Left ventricle myocardium inferior (tissue), 1 donor: ENCODE measurements at places on chromosomes 6 and 20.

DNA sequence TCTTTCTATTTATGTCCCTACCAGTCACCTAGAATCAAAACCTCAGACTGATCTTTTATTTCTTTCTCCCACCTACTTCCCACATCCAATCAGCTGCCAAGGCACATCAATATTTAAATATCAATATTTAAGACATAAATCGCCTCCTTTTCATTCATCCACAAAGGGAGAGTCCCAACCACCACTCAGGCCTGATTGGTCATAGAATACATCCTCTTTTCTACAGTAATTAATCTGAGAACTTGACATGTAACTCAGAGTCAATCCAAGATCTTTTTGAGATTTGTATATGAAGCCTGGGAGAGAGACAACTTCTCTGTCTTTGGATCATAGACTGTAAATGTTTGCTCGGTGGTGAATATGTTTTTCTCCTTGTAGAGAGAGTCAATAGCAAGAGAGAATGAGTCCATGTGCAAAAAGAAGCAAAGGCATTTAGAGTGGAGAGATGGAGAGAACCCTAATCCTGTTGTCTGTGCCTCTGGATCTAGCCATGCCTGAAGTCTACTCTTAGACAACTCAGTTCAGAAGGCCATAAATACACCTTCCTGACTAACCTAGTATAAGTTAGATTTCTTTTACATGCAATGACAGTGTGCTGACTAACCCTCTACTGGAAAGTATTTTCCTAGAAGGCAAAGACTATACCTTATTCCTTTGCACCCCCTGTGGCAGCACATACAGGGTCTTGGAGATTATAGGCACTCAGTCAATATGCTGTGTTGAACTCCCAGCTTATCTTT is 12.1 kb upstream of the NEDD9 start:
- no peak for DNase-seq

DNA sequence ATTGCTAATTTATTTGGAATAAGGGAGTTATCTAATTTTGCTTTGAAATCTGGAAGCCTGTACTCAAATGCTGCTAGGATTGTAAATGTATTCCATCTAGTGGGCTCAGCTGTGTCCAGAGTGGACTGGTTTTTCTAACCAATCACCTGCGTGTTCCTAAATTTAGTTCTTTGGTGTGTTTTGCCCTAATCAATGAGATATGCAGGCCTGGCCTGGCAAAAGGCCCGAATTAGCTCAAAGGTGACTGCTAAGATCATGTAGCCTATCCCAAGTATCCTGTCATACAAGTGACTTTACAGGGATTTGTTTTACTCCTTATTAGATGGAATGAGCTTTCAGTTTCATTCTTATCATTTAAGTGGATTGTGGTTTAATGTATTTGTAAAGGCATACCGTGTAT is 51.3 kb upstream of the ARMC2 start:
- DNase-seq: no peak

DNA sequence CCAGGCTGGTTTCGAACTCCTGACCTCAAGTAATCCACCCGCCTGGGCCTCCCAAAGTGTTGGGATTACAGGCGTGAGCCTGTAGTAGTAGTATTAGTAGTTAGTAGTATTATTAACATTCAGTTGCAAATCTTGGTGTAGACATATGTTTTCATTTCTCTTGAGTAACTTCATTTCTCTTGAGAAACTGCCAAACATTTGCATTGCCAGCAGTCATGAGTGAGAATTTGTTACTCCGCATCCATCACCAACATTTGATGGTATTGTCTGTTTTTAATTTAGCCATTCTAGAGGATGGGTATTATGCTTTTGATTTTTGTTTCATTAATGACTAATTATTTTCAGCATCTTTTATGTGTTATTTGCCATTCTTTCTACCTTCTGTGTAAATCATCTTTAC is 1.5 kb upstream of the ERVFRD-1 start:
- DNase-seq: no peak

DNA sequence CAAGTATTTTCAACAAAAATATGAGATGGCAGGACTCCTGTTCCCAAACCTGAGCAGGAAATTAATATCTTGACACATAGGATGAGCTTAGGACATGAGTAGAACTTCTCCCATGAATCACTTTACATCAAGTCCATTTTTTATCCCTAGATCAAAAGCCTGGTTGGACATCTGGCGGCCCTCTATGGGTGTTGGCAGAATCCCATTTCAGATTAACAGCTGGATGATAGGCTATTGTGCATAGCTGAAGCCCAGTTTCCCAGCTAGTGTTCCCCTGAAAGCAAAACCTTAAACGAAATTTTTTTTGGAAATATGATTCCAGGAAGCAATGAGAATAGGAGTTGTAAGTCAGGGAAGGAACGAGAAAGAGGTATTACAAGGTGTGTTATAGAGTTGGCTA is 449.4 kb upstream of the CHD6 start:
- no peak for DNase-seq

GRCh38 chr20:24493661-24494459 is 24.4 kb downstream of the SYNDIG1 start:
- no peak for DNase-seq

DNA sequence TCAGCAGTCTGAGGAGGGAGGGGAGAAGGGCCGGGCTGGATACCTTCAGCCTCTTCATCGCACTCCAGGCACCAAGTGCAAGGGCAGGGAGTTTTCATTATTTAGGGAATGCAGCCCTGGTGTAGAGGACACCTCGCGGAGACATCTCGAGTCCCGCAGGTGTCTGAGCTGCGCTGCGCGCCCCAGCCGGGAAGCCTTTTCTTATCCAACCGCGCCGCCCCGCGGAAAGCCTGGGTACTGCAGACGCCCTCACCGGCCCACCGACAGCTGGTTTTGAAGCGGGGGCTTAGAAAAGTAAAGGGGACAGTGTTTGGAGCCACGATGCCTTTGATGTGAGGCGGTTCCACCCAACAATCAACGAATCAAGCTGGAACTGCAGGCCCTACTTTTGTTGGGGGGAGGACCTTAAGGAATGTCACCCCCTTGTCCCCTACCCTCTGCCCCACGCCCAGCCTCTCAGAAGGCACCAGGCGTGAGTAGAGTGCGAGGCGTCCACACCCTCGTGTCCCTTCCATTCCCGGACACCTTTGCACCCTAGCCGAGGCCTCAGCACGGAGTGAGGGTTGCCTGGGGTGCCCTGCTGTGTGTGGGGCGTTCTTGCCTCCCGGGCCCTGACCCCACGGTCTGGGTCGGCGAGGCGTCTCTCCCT is 8.6 kb downstream of the NKX2-2 start:
- peak; percentile 48 for DNase-seq

DNA sequence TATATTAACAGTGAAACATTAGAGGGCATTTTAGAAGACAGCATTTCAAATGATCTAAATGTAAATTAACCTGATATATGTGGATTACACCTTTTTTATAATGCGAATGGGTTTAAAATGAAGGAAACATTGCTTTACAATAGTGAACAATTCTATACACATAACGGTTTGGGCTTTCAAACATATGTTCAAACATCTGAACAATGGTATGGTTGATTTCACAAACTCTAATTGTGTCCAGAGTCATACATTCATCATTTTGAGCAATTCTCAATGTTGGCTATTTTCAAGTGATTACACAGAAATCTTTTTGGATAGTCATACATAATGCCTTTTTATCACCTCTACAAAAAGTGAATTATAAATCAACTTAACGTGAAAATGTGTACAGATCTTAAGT is 578.1 kb downstream of the PHF3 start:
- no peak for DNase-seq

GRCh38 chr6:111517965-111518364 is 34.9 kb upstream of the REV3L start:
- no peak for DNase-seq

DNA sequence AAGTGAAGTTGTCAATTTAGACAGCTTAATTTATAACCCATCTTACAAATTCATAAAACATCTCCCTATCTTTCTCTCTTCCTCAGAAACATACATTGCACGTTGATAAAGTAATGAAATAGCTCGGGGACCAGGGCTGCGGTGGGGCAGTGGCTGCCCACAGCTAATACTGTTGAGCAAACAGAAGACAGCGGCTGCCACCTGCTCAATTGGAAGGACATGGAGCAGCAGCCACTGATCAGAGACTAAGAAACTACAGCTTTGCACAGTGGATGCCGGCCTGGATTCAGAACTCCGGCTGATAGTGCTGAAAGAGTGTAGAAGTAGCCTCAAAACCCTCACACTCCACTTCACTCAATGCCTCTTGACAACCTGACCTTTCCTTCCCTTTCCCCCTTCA is 157.9 kb upstream of the PDE10A start:
- DNase-seq: no peak

DNA sequence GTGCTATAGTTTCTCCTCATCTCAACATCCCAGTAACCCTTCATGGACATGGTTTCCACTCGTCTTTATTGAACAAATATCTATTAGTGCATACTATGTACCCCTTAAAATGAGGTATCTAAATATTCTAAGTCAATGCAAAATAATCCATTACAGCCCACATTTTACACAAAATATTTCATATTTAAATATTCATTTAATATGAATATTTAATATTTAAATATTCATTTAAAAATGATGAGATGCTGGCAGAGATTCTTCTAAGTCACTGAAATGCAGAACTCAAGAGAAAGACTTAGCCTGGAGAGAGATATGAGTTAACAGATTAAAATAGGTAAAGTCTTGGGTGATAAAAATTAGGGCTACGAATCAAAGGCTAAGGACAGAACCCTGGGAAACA is 17.9 kb downstream of the EPB41L2 start:
- DNase-seq: no peak

GRCh38 chr6:146423452-146423851 is 120.2 kb upstream of the RAB32 start:
- DNase-seq: no peak

- peak; percentile 9 for DNase-seq
Observed at GRCh38 chr6:170149681-170150589, 140.9 kb downstream of the DLL1 start.

GRCh38 chr20:62734881-62735280 is 26.2 kb downstream of the NTSR1 start:
- DNase-seq: peak; percentile 3

DNA sequence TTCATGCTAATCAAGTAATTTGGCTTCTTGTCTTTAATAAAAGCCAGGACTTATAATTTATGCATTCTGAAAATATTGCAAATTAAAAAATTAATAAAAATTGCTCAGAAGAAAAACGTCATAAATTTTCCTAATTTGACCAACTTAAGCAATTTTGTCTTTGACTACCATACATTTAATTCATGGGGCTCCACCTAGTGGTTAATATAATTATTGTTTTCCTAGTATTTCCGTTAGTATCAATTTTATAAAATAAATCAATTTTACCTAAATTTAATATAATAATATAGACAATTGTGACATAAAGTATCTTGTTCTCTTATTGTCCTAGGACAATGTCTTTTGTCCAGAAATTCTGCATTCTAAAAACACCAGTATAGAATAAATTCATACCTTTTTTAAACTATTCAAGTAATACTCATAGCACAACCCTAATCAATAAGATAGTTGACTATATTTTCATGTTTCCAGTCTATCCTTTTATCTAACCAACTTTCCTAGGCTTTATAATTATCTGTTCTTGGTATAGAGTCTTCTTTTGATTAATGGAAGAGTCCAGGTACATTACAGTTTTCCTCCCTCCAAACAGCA is 319.9 kb downstream of the TRDN start:
- no peak for DNase-seq

DNA sequence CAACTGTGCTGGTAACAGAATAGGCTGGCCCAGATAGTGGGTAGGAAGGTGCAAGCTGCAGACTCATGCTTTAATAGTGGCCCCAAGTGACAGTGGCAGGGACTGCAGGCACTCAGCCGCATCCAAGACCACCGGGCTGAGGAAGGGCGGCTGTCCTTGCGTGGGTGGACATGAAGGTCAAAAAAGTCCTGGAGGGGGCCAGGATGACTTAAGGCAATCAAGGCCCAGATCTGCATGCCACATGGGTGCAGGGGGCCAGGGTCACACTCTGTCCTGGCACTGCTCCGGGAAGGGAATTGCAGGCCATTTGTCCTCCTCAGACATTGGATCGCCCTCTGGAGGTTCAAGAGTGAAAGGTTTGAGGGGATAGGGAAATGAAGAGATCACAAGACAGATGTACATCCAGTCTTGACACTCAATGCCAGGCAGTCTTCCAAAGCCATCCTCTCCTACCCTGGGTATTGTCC is 10.4 kb upstream of the VNN2 start:
- peak; percentile 16 for DNase-seq

- no peak for DNase-seq
Observed at GRCh38 chr6:18121580-18122127, 823 bp downstream of the NHLRC1 start.

- no peak for DNase-seq
Observed at GRCh38 chr6:65997539-65997938, 290.5 kb upstream of the EYS start.

GRCh38 chr6:132968419-132968950 is 154.1 kb downstream of the RPS12 start:
- DNase-seq: no peak

- DNase-seq: no peak
Observed at GRCh38 chr20:34260208-34260942, 19.2 kb downstream of the ASIP start.

- no peak for DNase-seq
Observed at GRCh38 chr20:38126932-38127621, 38.0 kb downstream of the TGM2 start.

GRCh38 chr6:26327450-26328264 is 37.3 kb upstream of the BTN3A2 start:
- no peak for DNase-seq

DNA sequence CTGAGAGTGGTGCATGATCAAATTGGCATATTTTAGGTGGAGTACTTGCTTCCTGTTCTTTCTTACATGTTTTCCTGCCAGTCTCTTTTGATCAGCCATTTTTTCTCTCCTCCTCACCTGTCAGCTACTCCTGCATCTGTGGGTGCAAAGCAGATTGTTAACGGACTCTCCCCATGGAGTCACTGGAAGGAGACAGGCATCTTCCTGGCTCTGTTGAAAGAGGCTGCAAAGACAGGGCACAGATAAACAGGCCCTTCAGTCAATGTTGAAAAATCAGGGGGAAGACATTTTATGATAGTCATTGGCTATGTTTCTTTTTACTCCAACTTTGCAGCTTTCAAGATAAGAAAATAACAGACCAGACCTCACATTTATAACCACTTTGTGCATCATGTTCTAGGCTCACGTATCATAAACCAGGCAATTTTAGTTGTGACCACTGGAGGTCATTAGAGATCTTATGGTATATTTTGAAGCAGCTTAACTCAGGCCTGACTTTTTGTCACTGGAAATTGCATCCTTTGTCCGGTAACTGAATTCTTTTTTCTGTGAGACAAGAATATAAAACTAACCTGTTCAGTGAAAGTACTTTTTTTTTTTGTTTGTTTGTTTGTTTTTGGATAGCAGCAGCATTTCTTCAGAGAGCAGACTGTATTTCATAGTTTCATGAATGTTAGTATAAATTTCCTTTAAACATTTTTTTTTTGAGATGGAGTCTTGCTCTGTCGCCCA is 20.1 kb downstream of the ECT2L start:
- no peak for DNase-seq

GRCh38 chr6:106702046-106702445 is 72.7 kb downstream of the QRSL1 start:
- no peak for DNase-seq

GRCh38 chr6:138592749-138593123 is 93.4 kb upstream of the NHSL1 start:
- no peak for DNase-seq
